ENCODE measurements at places on chromosomes 4 and X.

GRCh38 chrX:96578781-96579180 lies 105.9 kb upstream of the DIAPH2 start:
- no peak for DNase-seq

DNA sequence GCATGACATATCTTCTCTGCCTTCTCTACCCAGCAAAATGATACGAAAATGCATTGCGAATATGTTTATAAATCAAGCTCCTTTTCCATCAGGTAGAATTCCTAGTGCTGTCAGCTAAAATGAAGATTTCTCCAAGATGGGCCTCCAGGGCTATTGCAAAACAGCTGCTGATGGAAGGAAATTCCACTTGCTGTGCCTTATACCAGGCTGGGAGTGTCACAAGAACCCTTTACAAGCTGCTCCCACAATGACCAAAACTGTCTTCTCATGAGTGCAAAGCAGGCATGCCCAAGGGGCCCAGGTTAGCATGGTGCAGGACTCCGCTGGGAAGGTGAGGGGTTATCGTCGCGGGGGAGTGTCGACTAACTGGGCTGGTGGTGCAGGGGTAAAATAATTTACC lies 8.7 kb downstream of the HNRNPH2 start:
- DNase-seq = no peak

GRCh38 chr4:99134586-99134985 lies 9.5 kb downstream of the ADH4 start:
- DNase-seq = no peak

DNA sequence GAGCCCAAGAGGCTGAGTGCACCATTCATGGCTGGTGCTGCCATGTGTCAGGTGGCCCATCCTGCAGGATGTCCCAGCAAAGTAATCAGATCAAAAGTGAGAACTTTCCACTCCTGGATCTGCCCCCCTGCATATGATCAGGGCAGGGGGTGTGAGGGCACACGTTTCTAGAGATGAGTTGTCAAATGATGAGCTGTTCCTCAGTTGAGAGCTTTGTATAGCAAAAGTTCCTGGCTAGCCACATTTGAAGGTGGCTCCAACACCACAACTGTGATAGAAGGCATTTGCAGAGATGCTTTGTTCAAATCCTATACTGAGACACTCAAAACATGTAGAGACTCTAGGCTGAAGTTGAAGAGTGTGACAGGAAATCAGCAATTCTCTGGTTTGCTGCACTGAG lies 501.8 kb downstream of the BCOR start:
- DNase-seq = no peak

- no peak for DNase-seq
Observed at GRCh38 chr4:185335579-185335978, 60.1 kb downstream of the LRP2BP start.

DNA sequence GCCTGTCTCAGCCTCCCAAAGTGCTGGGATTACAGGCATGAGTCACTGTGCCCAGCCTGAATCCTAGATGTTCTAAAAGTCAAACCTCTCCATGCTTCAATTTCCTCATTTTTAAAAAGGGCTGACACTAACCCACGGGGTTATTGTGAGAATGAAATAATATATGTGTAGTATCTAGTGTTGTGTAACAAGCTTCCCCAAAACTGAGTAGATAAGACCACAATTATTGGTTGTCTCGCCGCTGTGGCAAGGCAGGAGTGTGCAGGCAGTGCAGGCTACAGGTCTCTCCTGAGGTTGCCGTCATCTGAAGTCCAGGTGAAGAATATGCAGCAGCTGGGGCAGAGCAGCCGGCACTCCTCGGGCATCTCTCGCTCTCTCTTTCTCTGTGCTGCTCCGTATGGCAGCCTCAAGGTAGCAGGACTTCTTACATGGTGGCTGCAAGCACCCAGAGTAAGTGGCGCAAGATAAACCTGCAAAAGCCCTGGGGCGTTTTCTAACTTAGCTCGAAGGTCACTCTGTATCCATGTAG lies 30.9 kb downstream of the RAB33B start:
- no peak for DNase-seq

DNA sequence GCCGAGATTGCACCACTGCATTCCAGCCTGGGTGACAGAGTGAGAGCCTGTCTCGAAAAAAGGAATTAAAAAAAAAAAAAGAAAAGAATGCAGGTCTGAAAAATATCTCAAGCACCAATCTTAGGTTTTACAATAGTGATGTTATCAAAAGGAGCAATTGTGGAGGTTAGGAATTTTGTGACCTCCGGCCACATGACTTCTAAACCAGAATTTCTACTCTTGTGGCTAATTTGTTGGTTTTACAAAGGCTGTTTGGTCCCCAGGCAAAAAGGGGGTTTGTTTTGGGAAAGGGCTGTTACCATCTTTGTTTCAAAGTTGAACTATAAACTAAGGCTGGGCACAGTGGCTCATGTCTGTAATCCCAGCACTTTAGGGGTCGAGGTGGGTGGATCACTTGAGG lies 15.4 kb upstream of the ZNF41 start:
- no peak for DNase-seq

DNA sequence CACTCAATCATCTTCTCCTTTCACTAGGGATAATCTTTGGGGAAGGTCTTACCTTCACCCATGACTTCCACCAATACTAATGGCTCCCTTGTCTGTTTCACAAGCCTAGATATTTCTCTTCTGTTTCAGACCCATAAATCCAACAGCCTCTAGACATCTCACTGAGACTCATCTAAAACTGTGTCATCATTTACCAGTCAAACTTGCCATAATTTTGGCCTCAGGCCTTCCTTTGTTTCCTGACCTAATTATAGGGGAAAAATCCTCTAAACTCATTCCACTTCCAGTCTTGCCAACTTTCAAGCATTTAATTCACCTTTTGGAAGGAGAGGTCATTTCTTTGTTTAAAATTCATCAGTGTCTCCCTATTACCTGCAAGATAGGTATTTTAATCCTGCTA lies 181.0 kb upstream of the CNKSR2 start:
- no peak for DNase-seq

- DNase-seq = no peak
Observed at GRCh38 chr4:121122661-121123060, 41.5 kb downstream of the TNIP3 start.

- no peak for DNase-seq
Observed at GRCh38 chr4:137635601-137636000, 103.3 kb upstream of the PCDH18 start.

DNA sequence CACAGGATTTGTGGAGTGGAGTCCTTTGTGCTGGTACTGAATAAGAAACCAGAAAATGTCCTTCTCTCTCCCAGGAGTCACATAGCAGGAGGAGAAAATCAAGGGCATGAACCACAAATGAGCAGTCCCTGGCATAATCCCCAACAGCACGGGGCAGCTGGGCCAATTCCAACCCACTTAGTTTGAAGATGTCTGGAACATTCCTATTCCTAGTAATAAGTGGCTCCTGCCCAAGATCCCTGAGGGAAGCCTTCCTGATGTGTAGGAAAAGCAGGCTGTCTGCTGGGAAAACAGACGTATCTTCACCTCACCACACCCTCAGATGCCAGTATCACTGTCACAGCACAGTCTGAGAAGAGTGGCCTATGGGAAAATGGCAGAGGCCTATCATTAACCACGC lies 182.8 kb upstream of the MAP3K15 start:
- no peak for DNase-seq

- no peak for DNase-seq
Observed at GRCh38 chrX:110123331-110123782, 120.4 kb downstream of the TMEM164 start.

GRCh38 chr4:65665771-65666523 lies 4.3 kb downstream of the EPHA5 start:
- no peak for DNase-seq

DNA sequence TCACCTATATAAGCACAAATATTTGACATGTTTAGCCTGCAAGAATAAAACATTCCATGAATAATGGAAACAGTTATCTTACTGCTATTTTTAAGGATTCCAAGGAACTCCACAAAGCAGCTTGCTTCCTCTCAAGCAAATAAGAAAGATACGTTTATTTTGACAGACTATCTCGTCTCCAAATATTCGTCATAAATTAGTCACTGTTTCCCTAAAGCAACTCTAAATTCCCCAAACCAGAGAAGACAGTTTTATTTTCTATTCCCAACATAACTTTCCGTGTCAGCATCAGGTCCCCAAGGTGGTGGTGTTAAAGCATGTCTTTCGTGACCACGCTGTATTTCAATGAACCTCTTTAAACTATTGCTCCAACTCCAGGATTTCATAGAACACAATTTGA lies 24.3 kb upstream of the DKK2 start:
- no peak for DNase-seq

GRCh38 chr4:71607780-71608677 lies 175.8 kb downstream of the GC start:
- no peak for DNase-seq

GRCh38 chrX:115311601-115312001 lies 22.1 kb downstream of the LUZP4 start:
- no peak for DNase-seq

DNA sequence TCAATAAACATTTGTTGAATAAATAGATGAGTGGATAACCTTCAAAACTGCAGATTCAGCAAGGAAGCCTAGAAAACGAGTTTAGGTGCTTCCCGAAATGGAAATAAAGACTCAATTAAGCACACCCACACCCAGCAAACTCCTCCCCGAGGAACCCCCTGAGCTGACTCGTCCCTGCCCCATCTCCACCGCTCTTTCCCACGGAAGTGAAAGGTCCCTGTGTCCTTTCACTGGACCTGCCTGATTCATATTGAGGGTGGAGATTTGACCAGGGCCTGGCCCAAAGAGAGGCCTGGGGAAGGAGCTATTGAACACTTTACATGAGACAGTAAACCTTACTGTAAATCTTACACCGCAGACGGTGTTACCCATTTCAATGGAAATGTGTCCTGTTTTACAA lies 129.1 kb downstream of the CPZ start:
- no peak for DNase-seq

DNA sequence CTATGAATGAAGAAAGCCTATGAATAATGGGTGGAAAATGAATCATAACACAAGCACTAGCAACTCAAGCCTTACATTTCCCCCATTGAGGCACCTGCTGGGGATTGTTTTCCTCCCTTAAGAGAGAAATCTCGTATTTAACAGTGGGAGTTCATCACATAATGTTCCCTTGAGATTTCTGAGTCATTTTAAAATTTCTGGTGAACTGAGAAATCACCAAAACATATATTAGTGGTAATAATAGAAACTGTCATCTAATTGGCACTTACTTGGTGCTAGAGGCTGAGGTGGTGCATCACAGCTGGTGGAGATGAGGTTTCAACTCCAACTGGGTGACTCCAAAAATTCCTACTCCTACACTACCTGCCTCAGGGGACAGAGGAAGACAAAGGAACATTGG lies 561.3 kb upstream of the LCORL start:
- DNase-seq = no peak

DNA sequence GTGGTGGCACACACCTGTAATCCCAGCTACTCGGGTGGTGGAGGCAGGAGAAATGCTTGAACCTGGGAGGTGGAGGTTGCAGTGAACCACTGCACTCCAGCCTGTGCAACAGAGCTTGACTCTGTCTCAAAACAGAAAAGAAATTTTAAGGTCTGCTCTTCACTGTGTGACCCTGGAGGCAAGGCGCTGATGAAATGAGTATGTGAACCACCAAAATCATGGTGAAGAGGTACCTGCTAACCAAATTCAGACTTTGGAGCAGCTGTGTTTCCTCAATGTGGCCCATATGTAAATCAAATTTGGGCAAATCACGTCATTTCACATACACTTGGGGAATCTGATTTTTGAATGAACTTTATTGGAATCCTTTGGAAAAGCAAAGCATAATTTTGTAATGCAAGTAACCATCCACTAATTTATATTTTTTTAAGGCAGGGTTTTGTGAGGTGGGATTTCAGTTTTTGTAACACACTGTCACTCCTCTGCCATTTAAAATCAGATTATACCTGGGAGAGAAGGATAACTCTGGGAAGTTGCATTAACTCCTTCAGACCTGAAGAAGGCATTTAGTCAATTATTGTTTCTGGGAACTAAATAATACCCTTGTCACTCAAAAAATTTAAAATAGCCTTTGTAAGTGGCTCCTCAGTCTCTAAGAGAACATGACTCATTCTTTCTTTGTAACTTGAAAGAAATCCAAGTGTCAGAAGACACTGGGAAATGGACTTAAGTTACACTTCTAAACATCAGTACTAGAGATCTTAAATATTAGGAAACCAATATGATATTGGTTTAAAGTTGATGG lies 24.0 kb downstream of the DOCK11 start:
- DNase-seq = no peak

- no peak for DNase-seq
Observed at GRCh38 chr4:41525129-41525528, 12.8 kb upstream of the LIMCH1 start.

DNA sequence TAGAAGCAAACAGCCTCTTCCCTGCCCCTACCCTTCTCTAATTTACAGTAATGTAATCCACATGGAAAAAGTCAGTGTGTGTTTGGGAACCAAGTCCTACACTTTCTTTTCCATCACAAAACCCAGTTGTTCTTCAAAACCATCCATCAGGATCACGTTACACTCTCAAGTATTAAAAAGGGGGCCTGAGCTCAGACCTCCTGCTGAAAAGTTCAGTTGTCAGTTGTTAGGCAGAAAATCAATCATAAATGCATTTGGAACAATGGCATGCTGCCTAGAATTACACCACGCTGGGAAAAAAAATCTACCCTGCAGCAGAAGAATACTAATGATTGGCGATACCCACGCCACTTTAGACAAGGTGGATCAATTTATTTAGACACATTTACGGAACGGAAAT lies 236.5 kb downstream of the PARM1 start:
- DNase-seq = no peak

- no peak for DNase-seq
Observed at GRCh38 chr4:111781611-111782010, 363.6 kb upstream of the FAM241A start.

DNA sequence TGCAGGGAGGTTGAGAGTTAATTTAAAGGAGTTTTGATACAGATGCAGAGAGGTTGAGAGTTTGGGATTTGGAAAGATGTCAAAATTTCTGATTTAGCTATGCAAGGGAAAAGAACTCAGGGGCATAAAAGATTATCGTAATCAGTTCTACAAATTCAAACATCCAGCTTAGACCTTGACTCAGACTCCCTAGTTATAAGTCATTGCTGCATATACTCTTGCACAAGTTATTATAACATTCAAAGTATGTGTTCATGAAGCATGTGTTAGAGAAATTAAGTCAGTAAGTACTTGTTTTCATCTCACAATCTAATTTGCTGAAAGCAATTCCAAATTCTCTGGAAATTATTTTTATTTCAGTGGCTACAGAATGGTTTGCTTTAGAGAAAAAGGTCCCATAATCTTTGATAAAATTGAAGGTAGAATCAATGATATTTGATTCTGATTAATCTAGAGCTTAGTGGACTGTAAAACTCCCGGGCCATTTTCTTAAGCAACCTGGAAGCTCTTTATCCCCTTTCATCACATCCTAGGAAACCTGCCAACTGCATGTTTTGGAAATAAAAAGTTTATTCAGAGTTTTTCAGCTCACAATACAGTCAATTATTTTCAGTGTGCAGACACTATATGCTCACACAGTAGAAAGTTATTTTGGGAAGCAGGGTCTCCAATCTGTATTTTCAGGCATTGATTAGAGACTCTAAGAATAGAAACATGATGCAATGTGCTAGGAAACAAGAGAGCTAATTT lies 132.9 kb upstream of the SPANXC start:
- DNase-seq = no peak
